ENCODE measurements at places on chromosomes 2 and 18. TPM values are rescaled to one million over a fixed set of nuclear protein-coding genes. Genes with fewer than 3 reads are reported as not detected.

GRCh38 chr2:165633431-165633830, 160.6 kb downstream of the GALNT3 start:
- no peak overlapping the region for H3K4me3 ChIP-seq
- H3K27me3 ChIP-seq: no peaks in the 10 kb centered on the region
- H3K36me3 ChIP-seq: no peaks in the 10 kb centered on the region
- DNase-seq: no peak
- H3K27ac ChIP-seq: peak overlapping the region; percentile 91

GRCh38 chr2:108404784-108405397, 27.1 kb downstream of the SULT1C4 start:
- no peaks in the 10 kb centered on the region for H3K27me3 ChIP-seq
- no peak overlapping the region for H3K4me3 ChIP-seq
- peaks cover 32% of the 10 kb centered on the region for H3K4me1 ChIP-seq
- DNase-seq: no peak
- H3K36me3 ChIP-seq: peaks cover 53% of the 10 kb centered on the region
- H3K27ac ChIP-seq: peak overlapping the region; percentile 29

- H3K36me3 ChIP-seq: no peaks in the 10 kb centered on the region
- H3K27me3 ChIP-seq: no peaks in the 10 kb centered on the region
- H3K4me3 ChIP-seq: no peak overlapping the region
- no peak for DNase-seq
These were observed 85.6 kb upstream of the LHCGR start for GRCh38 chr2:48841126-48841525.

DNA sequence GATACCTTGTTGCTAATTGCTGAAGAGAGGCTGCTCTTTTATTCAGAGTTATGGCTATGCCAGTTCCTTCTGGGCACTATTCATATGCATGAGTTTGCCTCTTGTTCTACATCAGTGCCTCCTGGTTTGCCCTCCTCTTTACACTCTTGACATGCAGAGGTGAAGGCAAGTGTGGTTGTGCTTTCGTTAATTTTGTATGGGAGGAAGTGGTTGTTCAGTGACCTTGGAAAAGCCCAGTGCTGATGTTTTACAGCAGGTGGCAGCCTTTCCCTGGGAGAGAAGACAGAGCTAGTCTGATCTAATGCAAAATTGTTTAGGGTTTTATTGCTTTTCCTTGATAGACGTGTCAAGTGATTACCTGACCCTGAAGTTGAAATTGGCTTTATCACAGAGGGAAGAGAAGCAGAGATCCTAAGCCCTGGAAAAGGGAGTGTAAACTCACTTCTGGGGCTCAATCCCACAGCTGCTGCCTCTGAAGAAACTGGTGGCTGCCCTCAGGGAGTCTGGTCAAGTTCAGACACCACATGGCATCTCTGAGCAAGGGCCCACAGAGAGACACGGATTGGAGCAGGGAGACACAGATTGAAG, 30.5 kb upstream of the VPS54 start:
- H3K36me3 ChIP-seq: no peaks in the 10 kb centered on the region
- H3K4me3 ChIP-seq: no peak overlapping the region

DNA sequence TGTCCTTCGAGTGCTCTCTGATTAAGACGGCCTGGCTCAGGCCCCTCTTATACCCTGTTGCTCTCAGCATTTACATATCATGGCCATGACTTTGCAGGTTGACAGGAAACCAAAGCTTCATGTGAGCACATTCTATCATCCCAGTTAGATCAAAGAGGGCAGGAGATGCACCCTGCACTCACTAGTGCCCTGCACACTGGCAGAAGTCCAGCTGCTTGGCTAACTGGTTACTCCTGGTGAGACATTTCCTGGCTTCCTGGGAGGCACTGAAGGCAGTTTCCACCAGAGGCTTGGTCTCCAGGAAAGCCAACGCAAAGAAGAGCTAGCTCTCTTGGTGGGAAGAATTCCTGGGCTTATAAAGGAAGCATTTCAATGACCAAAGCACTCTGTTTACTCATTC, 66.3 kb downstream of the LIPG start:
- no peak for DNase-seq
- no peak overlapping the region for H3K27ac ChIP-seq
- H3K27me3 ChIP-seq: no peaks in the 10 kb centered on the region
- no peaks in the 10 kb centered on the region for H3K36me3 ChIP-seq
- no peak overlapping the region for H3K4me3 ChIP-seq

DNA sequence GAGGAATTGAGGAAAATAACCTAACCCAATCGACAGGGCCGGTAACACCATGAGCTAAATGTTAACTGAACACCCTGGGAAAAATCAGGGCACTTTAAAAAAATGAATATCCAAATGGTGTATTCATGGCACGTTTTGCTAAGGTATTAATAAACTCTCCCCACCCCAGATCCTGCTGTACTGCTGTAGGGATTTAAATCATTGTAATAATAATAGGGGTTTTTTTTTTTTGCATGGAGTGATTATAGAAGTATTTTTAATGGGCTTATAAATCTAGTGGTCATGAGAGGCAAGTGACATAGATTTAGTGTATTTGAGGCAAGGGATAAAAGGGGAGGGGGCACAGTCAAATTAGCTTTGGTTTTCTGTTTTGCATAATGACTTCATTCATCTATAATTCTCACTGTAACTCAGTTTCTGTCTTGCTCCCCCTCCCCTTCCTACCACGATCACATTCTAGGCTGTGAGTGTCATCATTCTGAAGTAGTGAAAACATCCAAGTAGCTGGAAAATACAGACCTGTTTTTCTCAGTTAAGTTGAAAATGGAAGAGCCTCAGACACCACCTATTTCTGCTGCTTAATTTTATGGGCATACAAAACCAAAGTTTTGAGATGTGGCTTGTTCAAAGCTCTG, 18.2 kb upstream of the MGAT5 start:
- H3K27ac ChIP-seq: no peak overlapping the region
- no peaks in the 10 kb centered on the region for H3K27me3 ChIP-seq
- H3K4me3 ChIP-seq: no peak overlapping the region
- DNase-seq: no peak
- H3K4me1 ChIP-seq: peaks cover 9% of the 10 kb centered on the region
- 0 out of 2 replicates have a peak, but pooled peaks cover 1% of the 10 kb centered on the region for H3K36me3 ChIP-seq

- H3K4me3 ChIP-seq: no peak overlapping the region
- H3K36me3 ChIP-seq: no peaks in the 10 kb centered on the region
- peaks cover 2% of the 10 kb centered on the region for H3K27me3 ChIP-seq
- H3K4me1 ChIP-seq: peaks cover 6% of the 10 kb centered on the region
- H3K27ac ChIP-seq: no peak overlapping the region
These were observed 133.0 kb downstream of the COL6A3 start for GRCh38 chr2:237280939-237281338.

- peak; percentile 15 for DNase-seq
- no peaks in the 10 kb centered on the region for H3K27me3 ChIP-seq
- no peak overlapping the region for H3K4me3 ChIP-seq
- H3K36me3 ChIP-seq: no peaks in the 10 kb centered on the region
These were observed 20.2 kb downstream of the IL18RAP start for GRCh38 chr2:102442967-102443828.

GRCh38 chr2:234241656-234242458, 191.4 kb downstream of the SPP2 start:
- peaks cover 8% of the 10 kb centered on the region for H3K36me3 ChIP-seq
- H3K4me3 ChIP-seq: no peak overlapping the region
- no peaks in the 10 kb centered on the region for H3K4me1 ChIP-seq
- H3K27me3 ChIP-seq: no peaks in the 10 kb centered on the region

DNA sequence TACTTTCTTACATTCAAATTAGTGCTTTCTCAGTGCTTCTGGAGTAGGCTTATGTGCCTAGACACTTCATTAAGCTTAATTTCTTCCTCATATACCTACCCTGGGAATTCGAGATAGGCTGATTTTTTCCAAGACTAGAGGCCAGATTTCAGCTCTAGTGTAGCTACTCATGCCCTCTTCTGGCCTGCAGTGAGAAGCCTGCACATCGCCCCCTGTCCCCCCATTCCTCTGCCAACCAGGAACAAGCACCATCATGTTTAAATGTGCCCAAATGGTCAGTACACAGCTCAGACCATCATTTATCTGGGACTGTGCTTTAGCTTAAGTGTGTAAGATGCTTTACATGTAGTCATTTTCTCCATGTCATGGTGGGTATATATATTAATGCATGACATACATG, 1218.8 kb upstream of the LRRTM1 start:
- H3K4me1 ChIP-seq: no peaks in the 10 kb centered on the region
- H3K36me3 ChIP-seq: no peaks in the 10 kb centered on the region
- no peak overlapping the region for H3K4me3 ChIP-seq
- H3K27ac ChIP-seq: no peak overlapping the region
- no peaks in the 10 kb centered on the region for H3K27me3 ChIP-seq

- no peak overlapping the region for H3K27ac ChIP-seq
- H3K36me3 ChIP-seq: no peaks in the 10 kb centered on the region
- peak; percentile 29 for DNase-seq
- peaks cover 68% of the 10 kb centered on the region for H3K4me1 ChIP-seq
- no peaks in the 10 kb centered on the region for H3K27me3 ChIP-seq
- no peak overlapping the region for H3K4me3 ChIP-seq
These were observed 126.2 kb upstream of the LGALSL start for GRCh38 chr2:64327510-64328414.

- H3K27ac ChIP-seq: no peak overlapping the region
- H3K4me1 ChIP-seq: no peaks in the 10 kb centered on the region
These were observed 331.3 kb downstream of the SS18 start for GRCh38 chr18:25759111-25759510.

RTTN gene
- total RNA-seq: 21.5 TPM

RPRM gene
- 28.1 TPM for total RNA-seq

NDUFB3 gene
- total RNA-seq: 66.8 TPM

SSB gene
- total RNA-seq: 202 TPM

COL5A2 gene
- 16.0 TPM for total RNA-seq

CXCR1 gene
- not detected for total RNA-seq

CYP27C1 gene
- 2.9 TPM for total RNA-seq

CNRIP1 gene
- 1.6 TPM for total RNA-seq

ZAP70 gene
- 0.64 TPM for total RNA-seq

LRP2 gene
- total RNA-seq: 0.59 TPM

ACMSD gene
- total RNA-seq: not detected

All from WTC11 (cell line).